AG20443 (cell line): ENCODE measurements at places on chromosomes 7 and 10.

DNA sequence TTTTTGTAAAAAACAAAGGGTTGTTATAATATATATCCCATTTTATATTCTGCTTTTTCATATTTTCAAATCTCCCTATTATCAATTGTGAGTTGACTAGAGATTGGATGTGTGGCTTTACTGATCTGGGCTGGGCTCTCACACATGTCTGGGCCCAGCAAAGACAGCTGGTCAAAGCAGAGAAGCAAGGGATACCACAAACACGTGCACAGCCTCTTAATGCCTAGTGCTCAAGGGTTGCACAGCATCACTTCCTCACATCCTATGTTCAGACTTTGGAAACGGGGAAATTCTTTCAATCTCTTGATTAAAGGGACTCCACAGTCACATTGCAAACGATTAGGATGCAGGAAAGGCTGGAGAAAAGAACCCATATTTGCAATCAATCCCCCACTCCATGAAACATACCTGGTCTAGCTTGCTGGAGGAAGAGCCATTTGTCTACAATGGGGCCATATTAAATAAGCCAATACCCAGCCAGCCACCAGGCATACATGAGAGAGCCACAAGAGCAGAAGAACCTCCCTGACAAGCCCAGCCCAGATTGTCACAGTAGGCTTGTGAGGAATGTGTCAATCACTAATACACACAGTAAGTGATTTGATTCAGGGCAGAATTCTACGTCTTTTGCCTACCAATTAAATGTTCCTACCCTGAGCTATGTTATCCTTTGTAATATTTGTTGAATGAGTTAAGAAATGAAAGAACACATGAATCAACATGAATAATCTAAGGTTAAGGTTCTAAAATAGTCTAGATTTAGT lies 431.2 kb downstream of the TNS3 start:
- no peak for DNase-seq

DNA sequence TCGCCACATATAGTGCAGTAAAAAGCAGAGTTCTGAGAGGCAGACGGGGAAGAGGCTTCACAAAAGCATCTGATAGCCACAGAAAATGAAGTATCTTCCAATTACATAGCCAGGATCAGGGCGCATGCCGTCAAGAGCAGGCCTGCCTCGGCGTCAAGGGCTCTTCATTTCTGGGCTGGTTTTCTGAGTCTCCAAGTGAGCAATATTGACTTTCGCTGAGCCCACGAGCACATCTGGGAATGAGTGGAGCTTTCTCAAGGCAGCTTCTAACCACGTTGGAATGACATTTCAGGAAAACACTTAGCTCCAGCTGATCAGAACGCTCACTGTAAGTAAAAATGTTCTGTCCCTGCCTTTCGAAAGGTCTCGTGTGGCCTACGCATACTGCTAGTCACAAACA lies 51.9 kb downstream of the CLRN3 start:
- no peak for DNase-seq

DNA sequence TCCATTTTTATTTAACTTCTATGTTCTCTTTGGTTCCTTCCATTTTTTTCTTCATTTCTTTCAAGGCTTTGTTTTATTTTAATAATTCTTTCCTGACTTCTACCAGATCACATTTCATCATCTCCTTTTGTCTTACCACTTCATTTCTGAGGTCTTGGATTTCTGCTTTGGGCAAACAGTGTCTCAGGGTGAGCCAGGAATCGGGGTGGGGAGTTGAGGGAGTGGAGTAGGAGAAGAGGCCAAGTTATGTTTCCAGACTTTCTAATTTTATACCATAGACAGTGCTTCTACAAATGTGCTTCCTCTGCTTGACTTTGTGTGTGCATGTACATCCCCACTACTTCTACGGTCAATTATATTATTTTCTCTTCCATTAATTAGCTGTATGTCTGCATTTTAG lies 112.1 kb downstream of the PRKG1 start:
- DNase-seq = peak; percentile 16

DNA sequence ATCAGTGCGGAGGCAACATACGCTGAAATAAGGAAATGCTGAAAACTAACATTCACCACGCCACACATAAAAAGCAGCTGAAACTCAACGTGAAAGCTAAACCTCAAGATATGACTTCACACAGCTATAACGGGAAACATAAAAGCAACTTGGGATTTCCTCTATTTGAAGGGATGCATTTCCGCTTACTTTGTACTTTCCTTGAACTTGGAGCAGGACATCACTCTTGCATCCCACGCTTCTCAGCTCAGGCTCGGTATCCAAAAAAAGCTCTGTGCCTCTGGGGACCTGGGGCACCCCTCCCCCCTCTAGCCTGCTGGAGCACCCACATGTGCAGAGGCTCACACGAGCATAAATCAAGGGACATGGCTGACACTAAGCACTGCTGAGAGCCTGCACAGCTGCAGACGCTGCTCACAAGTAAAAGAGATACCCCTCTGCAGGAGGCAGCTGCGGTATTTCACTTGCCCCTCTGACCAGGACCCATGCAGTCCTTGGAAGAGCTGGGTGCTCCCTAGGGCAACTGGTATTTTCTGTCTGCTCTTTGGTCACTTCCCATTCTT lies 34.2 kb downstream of the PARD3 start:
- no peak for DNase-seq
